ENCODE measurements at places on chromosomes 6 and 20.

GRCh38 chr20:36173451-36173933 is 19.0 kb downstream of the EPB41L1 start:
- no peak for DNase-seq

- no peak for DNase-seq
These were observed 275.5 kb upstream of the SLC35B3 start for GRCh38 chr6:8710668-8711431.

- DNase-seq = no peak
These were observed 30.8 kb downstream of the WRNIP1 start for GRCh38 chr6:2795956-2796355.

GRCh38 chr20:8532169-8532568 is 400.1 kb downstream of the PLCB1 start:
- no peak for DNase-seq

DNA sequence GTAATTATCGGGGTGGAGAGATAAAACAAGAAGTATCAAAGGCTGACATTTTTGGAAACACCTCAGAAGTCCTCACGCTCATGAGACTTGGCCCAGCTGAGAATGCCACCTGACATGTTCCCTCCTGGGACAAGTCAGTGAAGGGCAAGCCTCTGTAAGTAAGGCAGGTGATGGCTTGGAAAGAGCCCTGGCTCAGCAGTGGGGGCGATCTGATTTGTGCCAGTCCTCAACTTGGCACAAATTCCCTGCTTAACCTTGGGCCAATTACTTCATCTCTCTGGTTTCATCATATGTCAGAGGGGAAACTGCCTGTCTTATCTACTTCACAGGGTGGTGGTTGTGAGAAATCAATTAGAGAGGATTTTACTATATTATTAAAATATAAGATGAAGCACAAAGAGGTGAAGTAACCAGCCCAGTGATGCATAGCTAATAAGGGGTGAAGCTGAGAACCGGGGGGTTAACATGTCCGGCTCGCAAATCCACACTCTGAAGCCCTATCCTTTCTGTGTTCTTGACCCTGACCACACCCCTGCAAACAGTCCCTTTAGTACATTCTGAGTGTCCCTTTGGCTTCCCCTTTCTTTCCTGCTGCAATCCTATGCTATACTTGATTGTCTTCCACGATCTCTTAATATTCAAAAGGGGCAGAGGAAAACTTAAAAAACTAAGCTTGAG is 8.8 kb upstream of the MOCS1 start:
- DNase-seq = no peak

Data from NCI-H1436 (cell line).